Naive thymus-derived CD8-positive, alpha-beta T cell (primary cell): ENCODE measurements at places on chromosomes 13 and 19. TPM values are rescaled to one million over a fixed set of nuclear protein-coding genes. Genes with fewer than 3 reads are reported as not detected.

DNA sequence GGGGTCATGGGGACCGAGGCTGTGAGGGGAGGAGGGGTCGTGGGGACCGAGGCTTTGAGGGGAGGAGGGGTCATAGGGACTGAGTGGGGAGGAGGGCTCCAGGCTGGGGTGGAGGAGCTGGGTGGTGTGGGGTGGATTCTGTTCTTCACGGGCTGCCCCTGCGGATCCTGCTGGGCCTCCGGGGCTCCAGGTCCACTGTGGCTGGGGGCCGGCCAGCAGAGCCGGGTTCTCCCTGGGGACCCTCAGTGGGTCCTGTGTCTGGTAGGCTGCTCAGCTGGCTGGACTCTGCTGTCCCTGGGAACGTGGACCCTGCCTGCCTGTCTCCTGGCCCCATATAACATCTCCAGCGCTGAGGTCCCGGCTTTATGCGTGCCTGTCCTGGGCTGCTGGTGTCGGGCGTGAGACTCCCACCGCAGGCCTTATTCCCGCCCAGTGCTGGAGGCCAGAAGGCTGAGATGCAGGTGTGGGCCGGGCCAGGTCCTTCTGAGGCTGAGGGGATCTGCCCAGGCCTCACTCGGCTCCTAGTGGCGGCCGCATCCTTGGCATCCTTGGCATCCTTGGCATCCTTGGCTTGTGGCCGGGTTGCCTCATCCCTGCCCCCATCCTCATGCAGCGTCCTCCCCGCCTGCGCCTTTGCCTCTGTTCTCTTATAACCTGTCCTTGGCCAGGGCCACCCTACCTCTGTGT lies 19.8 kb upstream of the GNA15 start:
- no peak for DNase-seq

- DNase-seq: no peak
These were observed 57.9 kb downstream of the SMARCA4 start for GRCh38 chr19:11018763-11019162.

- DNase-seq: no peak
These were observed 286.1 kb downstream of the SPRY2 start for GRCh38 chr13:80054806-80055205.

DNA sequence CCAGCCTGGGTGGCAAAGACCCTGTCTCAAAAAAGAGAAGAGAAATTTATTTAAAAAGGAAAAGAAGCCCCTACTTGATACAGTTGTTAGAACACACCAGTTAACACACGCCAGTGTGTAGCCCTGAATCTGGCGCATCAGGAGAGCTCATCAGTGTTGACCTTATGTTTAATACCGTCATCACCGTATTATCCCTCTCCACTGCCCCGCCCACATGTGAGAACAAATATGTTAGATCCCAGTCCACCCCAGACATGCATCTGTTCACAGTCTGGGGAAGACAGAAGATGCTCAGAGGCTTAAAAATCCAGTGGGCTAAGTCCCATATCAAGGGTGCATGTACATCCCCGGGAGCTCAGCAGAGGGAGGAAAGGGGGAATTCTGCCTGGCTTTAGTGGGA lies 155.2 kb downstream of the DPF1 start:
- no peak for DNase-seq

The F10 gene
- not detected for total RNA-seq

The CGB5 gene
- total RNA-seq: not detected

- DNase-seq: no peak
These were observed 464.9 kb upstream of the GPC6 start for GRCh38 chr13:92761710-92762109.

The CCDC70 gene
- not detected for total RNA-seq

- DNase-seq: no peak
These were observed 10.9 kb downstream of the PRAM1 start for GRCh38 chr19:8491574-8491973.

The FXYD7 gene
- total RNA-seq: 5.4 TPM

DNA sequence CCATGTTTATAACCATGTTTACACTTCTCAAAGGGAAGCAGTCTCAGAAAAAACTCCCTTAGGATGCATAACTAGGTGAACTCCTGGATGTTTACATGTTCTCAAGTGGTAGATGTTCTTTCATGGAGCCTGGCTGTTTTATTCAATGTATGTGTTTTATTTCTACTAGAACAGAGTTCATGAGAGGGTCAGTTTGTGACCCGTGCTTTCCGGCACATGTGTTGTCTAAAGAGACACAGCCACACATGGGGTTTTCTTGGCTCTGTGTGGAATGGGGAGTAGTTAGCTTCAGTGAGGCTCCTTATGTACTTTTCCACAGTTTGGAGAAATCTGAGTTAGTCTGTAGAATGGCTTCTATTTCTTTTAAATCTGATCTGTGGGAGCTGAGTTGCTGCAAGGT lies 60.9 kb downstream of the ATP8A2 start:
- no peak for DNase-seq

GRCh38 chr19:19211499-19212420 lies at the start of gene NCAN:
Gene NCAN, plus strand, starts transcription at chr19:19211958. Its CDS starts 4,996 bp downstream, at chr19:19216954.
- DNase-seq: no peak

The ERICH4 gene
- not detected for total RNA-seq

DNA sequence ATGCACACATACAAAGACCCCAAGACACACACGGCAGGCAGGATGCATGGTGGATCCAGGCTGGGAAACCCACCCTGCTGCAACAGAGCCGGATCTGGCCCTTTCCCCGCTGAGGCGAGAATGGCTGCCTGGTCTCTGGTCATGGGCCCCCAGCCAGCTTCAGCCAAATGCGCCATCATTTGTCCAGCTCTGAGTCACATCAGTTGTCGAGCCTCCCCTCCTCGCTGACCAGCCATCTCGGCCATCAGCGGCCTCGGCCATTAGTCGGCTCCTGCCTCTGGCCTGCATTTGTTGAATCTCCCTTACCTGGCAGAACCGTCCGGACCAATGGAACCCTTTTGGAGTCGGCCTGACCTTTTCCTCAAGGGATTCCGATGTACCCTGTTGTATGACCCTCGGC lies 38.5 kb upstream of the POU2F2 start:
- DNase-seq: no peak

The NTN5 gene
- total RNA-seq: 2.9 TPM
